ENCODE measurements at places on chromosomes 11 and 22.
A peak's percentile ranks its signal among the peaks of the same experiment; 100 is the strongest.

DNA sequence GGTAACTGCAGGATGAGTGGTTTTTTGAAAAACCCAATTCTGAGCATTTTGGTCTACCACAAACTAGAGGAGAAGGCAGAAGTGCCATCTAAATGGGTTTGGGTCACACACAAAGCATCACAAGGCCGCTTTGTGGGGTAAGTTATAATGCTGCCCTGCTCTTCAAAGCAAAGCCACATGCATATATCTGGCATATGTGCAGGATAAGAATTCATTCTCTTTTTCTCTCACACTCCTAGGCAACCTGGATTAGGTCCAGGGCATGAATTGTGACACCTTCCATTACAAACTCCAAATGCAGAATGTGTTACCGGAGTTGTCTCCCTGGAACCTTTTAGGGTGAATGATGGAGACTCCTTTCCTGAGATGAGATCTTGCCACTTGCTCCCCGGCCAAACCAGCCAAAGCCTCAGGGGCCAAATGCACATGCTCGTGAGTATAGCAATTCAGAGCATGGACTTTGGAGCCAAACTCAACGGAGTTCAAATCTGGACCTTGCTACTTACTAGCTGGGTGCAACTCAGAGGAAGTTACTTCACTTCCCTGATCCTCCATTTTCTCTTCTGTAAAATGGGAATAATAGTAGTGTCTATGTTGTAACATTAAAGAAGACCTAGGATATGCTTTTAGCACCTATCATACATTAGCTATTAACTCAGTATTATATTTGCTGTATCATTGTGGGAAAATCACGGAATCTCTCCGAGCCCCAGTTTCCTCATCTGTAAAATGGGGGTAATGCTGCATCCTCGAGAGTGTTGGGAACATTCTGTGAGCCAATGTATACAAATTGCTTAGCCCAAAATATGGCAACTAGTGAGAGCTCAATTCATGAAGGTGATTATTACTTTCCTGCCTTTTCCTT lies 96.6 kb downstream of the COMMD9 start:
- DNase-seq = no peak

GRCh38 chr11:47850337-47850736 lies 2.2 kb upstream of the NUP160 start:
- DNase-seq = no peak

DNA sequence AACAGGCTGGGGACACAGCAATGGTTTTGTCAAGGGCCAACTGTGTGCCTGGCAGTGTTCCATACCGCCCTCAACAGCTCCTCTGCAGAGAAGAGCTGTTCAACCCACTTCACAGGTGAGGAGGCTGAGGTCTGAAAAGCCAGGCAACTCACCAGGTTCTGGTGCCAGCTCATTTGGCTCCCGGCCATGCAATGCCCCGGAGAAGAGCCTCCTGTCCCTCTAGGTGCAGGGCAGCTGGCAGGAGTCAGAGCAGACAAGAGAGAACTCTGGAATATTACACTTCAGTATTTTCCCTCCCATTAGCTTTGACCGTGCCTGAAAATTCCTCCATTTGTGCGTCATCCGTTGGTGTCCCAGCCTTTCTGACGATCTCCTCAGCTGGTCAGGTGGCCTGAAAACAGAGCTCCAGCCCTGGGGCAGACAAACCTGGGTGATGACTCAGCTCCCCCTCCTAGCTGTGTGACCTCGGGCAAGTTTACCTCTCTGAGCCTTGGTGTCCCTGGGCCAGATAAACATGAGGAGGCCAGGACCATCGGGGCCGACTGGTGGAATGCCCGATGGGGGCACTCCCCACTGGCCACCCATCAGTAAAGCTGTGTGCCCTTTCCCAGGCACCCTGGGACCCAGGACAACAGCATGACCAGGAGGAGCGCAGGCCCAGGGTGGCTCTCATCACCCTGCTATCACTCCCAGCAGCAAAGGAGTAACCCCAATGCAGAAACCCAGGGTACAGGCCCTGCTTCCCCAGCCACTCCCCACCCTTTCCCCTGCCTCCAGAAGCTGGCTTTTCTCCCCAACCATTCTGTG lies 9.6 kb upstream of the C1QTNF6 start:
- peak; percentile 67 for DNase-seq

DNA sequence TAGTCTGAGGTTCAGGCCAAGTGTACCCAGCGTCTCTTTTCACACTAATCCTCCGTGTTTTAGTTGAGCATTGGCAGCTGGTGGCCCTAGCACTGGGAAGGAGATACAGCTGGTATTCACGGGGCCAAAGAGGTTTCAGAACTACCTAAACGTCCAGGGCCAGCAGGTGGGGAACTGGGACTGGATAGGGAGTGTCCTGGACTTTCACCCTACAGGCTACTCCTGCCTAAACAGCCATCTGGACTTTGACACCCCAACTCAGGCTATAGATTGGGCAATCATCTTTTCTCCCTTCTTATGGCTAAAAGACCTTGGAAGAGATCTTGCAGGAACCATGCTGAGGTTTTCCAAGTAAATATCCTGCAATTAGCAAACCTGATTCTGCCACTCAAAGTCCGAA lies 2.8 kb downstream of the SPON1 start:
- DNase-seq = no peak

DNA sequence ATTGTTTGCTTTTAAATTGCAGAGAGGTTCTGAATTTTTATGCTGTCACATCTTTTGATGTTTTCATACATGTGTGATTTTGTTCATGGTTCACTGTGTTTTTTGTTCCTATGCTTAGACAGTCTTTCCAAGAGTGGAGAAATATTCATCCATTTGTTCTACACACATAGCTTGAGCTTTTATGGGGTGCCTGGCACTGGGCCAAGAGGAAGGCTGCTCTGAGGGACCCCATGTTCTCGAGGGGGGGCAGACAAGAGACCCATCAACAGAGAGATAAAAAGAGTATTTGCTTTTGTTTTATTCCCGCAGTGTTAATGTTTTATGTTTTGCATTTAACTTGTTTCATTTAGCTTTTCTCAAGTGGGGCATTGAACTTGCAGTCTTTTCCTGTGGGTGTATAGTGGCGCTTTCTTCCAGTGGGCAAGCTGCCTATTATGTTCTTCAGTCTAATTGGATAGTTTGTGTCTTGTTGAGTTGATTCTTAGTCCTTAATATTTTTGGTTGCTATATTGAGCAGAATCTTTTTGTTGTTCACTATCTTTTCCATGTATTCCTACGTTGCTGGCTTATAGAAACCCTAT lies 57.7 kb downstream of the CABIN1 start:
- no peak for DNase-seq

- no peak for DNase-seq
Measured at GRCh38 chr11:120698918-120699317, 187.4 kb downstream of the GRIK4 start.

All from body of pancreas (tissue), 4 donors.